ENCODE measurements at places on chromosomes 7 and 10.

DNA sequence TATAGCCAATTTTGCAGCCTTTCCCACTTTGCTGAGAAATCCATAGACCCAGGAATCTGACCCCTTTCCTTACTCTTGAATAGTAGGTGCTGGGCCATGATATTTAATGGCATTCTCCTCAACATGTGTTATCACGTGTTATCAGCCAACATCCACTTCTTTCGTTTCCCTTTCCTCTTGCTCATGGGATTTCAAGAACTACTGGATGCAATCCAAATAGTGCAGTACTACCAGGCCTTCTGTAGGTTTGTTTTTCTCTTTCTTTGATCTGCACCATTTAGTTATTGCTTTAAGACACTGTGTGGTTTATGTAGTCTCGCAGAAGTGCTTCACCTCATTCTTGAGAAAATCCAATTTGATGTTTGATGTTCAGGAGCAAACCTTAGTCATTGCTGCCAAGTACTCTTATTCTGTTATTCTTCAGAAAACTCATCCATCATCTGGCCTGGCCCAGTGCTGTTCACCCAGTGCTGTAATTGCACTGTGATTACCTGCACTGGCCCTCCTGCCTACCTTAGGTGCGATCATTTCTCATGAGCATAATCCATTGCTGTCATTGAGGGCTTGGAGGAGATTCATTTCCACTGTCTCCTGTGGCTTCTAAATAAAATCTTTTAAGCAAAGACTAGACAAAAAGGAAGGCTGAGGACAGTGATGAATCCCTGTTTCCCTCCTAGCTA, 315.3 kb downstream of the BMPER start:
- no peak for DNase-seq

- DNase-seq, result no peak
Measured at GRCh38 chr7:37719077-37719476, 35.5 kb downstream of the GPR141 start.

DNA sequence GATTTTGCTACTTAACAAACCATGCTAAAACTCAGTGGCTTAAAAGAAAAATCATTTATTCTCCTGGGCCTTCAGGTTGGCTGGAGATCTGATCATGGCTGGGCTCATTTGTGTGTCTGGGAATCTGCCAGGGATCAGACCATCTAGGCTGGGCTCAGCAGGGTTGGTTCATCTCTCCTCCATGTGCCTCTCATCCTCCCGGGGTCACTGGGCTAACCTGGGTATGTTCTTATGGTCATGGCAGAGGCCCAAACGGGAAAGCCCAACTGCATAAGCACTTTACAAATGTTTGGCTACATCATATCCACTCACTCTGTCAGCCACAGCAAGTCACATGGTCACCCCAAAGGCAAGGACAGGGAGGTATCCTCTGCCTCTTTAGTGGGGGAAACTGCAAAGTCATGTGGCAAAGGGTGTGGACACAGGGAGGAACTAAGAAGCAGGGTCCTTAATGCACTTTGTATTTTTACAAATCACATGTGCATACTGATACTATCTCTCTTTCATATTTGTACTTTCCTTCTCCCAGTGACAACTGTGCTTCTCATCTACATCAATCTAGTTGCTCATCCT, 231.4 kb downstream of the BUB3 start:
- no peak for DNase-seq

DNA sequence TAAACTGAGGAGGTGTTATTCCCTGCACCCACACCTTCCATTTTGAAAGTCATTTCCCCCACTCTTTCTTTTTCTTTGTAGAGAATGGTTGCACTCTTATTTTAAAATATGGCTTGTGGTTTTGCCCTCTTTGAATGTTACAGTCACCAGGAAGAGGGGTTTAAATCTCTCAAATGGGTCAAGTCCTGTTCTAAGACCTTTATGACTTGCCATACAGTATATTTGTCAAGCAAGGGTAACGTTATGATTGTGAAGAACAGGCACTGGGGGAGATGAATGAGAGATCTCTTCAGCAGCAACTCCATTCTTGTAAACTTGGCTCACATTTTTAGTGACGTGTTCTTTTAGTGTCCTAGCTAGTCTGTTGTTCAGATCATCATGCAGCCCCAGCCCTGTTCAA, 634.7 kb downstream of the KCNMA1 start:
- no peak for DNase-seq

DNA sequence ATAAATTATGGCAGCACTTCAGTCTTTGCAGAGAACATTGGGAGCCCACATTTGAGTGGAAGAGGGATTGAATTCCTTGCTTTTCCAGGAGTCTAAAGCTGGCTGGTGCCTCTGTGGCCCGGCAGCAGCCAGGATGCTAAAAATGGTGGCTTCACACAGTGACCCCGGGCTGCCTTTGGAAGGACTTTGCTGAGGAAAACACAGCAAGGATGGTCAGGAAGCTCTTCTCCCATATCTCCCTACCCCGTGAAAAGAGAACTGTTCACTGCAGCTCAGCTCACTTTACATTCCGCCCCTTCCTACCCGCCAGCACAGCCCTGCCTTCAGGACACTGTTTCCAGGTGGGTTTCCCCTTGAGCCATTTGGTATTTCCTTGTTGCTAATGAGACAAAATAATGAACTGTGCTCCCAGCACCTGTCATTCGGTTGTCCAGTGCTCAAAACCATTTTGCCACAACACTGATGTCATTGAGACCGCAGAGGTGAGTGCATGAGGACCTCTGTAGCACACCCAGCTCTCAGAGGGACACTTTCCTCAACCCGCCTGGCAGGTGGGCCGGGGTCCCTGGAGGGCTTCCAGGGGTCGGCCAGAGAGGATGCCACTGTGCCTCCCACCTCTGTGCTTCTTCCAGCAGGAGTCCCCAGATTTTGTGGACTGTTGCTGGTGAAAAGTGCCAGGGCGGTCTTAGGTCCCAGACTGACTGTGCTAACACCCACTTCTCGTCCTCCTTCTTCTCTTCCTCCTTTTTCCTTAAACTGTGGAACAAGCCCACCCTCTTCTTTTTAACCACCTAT, 255.7 kb upstream of the PPP2R2D start:
- DNase-seq, result no peak

DNA sequence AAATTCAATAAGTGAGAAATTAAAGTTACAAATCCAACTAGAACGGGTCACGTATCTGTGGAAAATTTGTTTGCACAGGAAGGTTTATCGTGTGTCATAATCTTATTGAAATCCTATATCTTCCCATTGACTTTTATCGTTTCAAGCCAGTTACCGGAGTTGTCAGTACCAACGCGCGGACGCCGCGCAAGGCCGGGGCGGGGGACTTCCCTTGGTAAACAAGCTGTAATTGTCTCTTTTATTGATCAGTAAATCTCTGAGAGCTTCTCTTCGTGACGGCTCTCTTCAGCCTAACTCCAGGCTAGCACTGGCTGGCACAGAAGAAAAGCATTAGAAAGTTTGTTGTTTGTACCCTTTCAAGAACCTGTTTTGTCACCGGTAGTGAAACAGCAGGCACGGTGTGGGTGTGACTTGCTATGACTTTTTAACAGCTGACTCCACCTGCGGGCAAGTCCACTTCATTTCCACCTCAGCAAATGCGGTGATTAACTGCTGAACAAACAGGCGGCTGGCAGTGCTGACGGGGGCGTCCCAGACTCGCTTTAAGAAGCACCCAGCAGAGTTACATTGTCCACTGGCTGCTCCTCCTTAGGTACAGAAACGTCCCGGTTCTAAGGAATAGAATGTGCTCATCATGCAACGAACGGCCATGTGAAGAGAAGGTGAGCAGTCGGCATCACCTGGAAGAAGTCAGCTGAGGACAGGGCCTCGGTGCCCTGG, 215.8 kb downstream of the MAD1L1 start:
- no peak for DNase-seq

- DNase-seq, result no peak
Measured at GRCh38 chr10:93440591-93441091, 41.5 kb downstream of the MYOF start.

GRCh38 chr7:127550247-127550646, 35.1 kb downstream of the GCC1 start:
- DNase-seq, result no peak

GRCh38 chr7:123783820-123784219, 35.0 kb upstream of the WASL start:
- no peak for DNase-seq
